Muscle of leg (tissue), 16 donors: ENCODE measurements at places on chromosomes 5 and 9. TPM values are rescaled to one million over a fixed set of nuclear protein-coding genes. Genes with fewer than 3 reads are reported as not detected.

DNA sequence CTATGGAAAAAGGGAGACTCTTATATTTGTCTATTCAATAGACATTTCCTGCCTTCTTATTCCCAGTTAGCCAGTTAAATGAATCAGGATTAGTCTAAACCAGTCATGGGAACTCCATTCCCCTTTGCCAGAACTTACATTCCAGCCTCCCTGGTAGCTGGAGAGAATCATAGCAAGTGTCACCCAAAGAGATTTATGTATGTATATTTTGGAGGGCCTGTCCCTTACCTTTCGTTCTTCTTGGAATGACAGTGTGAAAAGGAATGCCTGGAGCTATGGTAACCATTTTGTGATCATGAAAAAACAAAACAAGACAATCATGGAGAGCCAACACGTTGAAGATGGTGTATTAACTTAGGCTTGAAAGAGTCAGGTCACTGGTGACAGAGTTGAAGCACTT is 627.7 kb downstream of the CCDC171 start:
- H3K4me3 ChIP-seq: no peak overlapping the region
- H3K27me3 ChIP-seq: no peaks in the 10 kb centered on the region
- no peaks in the 10 kb centered on the region for H3K36me3 ChIP-seq
- no peak for DNase-seq
- no peak overlapping the region for H3K27ac ChIP-seq

GRCh38 chr5:161095953-161096352 is 243.9 kb upstream of the ATP10B start:
- H3K36me3 ChIP-seq: no peaks in the 10 kb centered on the region
- no peak overlapping the region for H3K27ac ChIP-seq
- no peak for DNase-seq
- H3K4me3 ChIP-seq: no peak overlapping the region
- H3K27me3 ChIP-seq: no peaks in the 10 kb centered on the region

DNA sequence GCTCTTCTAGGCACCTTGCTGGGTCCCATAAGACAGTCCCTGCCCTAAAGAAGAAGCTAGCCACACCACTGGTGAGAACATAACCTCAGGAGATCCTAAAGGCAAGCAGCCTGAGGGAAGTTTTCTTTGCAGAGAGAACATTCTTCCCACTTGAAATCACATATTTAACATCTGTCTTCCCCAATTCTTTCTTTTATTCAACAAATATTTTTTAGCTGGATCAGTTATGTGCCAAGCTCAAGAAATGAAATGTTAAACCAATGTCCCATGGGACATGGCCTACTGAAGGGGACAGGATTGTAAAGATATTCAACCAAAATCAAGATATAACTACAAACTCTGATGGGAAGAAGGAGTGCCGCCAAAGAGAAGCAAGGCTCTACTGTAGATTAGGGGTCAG is 36.5 kb downstream of the FOXI1 start:
- H3K4me1 ChIP-seq: no peaks in the 10 kb centered on the region
- no peak overlapping the region for H3K4me3 ChIP-seq
- DNase-seq: peak; percentile 12
- H3K36me3 ChIP-seq: no peaks in the 10 kb centered on the region

- peak; percentile 69 for DNase-seq
- no peak overlapping the region for H3K27ac ChIP-seq
- peaks cover 10% of the 10 kb centered on the region for H3K4me1 ChIP-seq
- no peak overlapping the region for H3K4me3 ChIP-seq
- H3K27me3 ChIP-seq: no peaks in the 10 kb centered on the region
Observed at GRCh38 chr9:27356446-27356845, 59.5 kb upstream of the EQTN start.

GRCh38 chr5:52893105-52893504 is 96.0 kb upstream of the ITGA2 start:
- no peaks in the 10 kb centered on the region for H3K27me3 ChIP-seq
- peak; percentile 65 for DNase-seq
- H3K4me1 ChIP-seq: peaks cover 6% of the 10 kb centered on the region
- no peak overlapping the region for H3K4me3 ChIP-seq
- no peak overlapping the region for H3K27ac ChIP-seq
- peaks cover 2% of the 10 kb centered on the region for H3K36me3 ChIP-seq

DNA sequence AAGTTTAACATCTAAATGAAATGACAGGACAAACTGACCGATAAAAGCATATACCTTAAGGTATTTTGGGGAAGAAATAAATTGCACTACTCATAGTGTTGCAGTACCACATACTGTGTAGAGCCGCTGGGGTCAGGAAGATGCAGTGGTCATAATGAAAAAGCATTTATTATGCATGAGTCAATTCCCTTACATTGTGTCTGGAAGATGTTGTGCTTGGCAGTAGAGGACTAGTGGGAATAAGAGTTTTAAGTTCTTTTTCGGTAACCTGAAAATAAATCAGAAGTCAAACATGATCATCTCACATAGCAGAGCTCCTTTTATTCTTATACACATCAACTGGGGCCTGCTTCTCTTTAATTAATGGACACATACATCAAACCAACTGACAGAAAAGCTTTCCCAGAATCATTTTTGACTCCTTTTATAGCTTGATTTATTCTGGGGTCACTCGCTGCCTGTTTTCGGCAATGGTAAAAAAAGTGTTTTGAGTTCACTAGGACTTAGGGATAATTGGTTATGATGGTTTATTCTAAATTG is 262.5 kb upstream of the CHD1 start:
- no peak overlapping the region for H3K4me3 ChIP-seq
- no peaks in the 10 kb centered on the region for H3K4me1 ChIP-seq
- H3K27me3 ChIP-seq: no peaks in the 10 kb centered on the region

GRCh38 chr9:72506615-72507014 is 14.8 kb upstream of the TMC1 start:
- H3K4me3 ChIP-seq: no peak overlapping the region
- no peak for DNase-seq
- H3K36me3 ChIP-seq: no peaks in the 10 kb centered on the region
- H3K27ac ChIP-seq: no peak overlapping the region
- no peaks in the 10 kb centered on the region for H3K27me3 ChIP-seq
- no peaks in the 10 kb centered on the region for H3K4me1 ChIP-seq

The PCDHB10 gene
- total RNA-seq: 2.1 TPM

The CCIN gene
- 0.62 TPM for total RNA-seq

The CDX1 gene
- 0.27 TPM for total RNA-seq

The CD14 gene
- total RNA-seq: 32.1 TPM
